ENCODE measurements at places on chromosomes 7 and 10.
A peak's percentile ranks its signal among the peaks of the same experiment; 100 is the strongest.

GRCh38 chr7:135522509-135522908, 12.6 kb upstream of the CNOT4 start:
- no peak for DNase-seq

DNA sequence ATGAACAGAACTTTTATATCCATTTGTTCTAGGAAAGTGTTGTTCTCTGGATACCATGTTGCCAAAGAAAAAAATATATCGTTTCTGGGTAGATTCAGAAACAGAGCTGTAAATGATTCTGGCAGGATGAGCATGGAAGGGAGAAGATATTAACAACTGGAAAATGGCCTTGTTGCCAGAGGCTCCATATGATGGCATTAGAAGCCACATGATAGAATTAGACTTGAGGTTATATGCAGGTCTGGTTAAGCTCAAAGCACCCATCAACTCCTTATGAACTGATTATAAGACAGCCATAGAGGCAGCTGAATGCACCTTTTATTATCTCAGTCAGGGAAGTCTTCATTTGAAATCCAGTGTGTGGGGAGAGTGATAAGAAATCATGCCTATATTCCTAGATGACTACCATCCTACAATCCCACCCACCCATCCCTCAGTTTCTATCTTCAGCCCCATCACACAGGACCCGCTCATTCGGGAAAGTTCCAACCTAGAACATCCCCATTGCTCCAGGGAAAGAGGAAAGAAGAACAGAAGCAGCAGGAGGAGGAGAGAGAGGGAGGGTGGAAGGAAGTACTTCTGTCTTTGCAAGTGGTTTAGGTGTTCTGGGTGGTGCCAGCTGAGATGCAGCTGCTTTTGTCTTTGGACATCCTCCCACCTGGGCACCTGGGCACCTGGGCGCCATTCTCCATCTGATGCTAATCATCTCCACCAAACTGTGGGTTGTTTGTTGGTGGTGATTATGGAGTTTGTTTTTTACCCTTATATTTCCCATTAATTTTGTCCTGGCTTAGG, 25.5 kb upstream of the TRIL start:
- no peak for DNase-seq

DNA sequence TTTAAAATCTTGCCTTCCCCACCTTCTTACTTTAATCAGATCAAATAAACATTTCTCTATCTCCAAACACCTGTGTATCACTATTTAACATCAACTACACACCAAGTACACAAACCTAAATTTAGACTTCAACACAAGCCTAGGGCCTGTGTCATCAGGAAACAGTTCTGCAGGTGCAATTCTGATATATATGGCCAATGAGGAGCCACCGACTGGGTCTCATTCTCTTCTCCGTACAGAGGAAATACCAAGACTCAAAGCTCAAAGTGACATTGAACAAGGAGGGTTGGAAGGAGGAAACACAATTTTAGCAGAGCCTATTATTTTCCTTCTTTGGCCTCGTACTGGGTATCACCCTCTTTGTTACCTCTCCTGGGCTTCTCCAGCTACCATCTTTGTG, 152.6 kb upstream of the PRR15 start:
- DNase-seq: no peak

GRCh38 chr7:112995059-112995824, 91.4 kb downstream of the GPR85 start:
- DNase-seq: no peak

- DNase-seq: no peak
Measured at GRCh38 chr7:27611059-27611458, 51.6 kb downstream of the HIBADH start.

- no peak for DNase-seq
Measured at GRCh38 chr7:13920053-13920697, 69.3 kb downstream of the ETV1 start.

- DNase-seq: peak; percentile 11
Measured at GRCh38 chr10:3749600-3749999, 35.4 kb downstream of the KLF6 start.

GRCh38 chr10:14137391-14137790, 193.3 kb downstream of the FRMD4A start:
- DNase-seq: no peak

- peak; percentile 43 for DNase-seq
Measured at GRCh38 chr7:150432915-150433892, 17.2 kb upstream of the GIMAP8 start.

DNA sequence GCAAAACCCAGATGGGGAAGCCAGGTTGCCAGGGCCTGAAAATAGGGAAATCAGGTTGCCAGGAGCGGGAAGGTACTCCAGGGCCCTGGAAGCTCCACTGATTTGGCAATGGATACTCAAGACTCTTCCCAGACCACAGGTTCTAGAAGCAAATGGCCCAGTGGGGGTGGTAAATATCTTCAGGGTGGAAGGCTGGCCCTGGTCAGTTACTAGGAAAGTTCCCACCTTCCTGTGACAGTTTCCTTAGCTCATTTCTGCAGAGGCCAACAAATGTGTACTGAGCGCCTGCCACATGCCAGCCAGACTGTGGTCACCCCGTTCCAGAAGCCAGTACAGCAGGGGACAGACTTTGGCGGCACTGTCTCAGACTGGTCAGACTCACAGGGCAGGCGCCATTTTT, 113.6 kb downstream of the FAM53B start:
- DNase-seq: no peak

- DNase-seq: no peak
Measured at GRCh38 chr10:16995867-16996529, 133.6 kb downstream of the CUBN start.

DNA sequence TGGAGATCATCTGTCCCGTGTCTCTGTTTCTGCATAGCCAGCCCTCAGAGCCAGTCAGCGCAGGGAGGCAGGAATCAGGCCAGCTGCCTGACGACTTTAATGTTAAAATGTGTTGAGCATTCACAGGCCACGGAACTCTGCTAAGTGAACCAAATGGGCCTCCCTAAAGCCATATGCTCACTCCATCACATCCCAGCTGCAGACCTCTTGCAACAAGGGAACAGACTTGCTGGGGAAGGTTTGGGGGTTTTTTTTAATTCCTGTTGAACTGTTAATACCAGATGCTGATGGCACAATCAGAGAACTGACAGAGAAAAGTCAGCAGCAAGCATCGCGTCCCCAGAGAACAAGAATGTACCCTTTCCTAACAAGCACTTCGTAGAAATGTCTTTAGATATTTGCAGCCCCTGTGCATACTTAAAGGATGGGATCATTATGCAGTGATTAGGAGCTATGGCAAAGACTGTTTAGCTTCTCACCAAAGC, 900.4 kb upstream of the AUTS2 start:
- no peak for DNase-seq

GRCh38 chr7:47347346-47347745, 234.6 kb downstream of the TNS3 start:
- DNase-seq: no peak

- DNase-seq: no peak
Measured at GRCh38 chr10:102931643-102932042, 13.5 kb downstream of the CNNM2 start.

DNA sequence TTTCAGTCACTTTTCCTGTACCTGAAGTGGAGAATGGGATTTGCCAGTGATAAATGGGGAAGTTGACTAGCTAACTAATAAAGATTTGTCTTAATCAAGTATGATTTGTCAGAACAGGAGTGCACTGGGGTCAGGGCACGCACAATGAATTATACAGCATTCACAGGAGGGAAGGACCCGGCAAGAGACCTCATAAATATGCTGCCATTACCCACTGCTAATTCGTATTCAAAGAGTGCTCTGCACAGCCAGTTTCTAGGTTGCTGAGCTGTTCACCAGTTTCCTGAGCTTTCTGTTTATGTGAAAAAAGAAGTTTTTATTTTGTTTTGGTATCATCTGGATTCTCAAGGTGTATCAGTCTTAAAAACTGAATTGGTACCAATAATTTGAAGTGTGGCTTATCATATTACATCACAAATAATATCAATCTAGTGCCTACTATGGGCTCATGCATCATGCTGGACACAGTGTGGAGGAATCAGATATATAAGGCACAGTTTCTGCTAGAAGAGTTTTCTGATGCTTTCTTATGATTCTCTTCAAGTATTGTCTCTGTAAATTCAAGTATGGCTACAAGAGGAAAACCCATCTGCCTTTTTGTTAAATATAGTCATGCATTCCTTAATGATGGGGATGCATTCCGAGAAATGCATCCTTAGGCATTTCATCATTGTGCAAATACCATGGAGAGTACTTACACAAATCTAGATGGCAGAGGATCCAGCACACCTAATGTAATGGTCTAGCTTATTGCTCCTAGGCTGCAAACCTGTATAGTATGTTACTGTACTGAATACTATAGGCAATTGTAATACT, 202.2 kb downstream of the VTI1A start:
- no peak for DNase-seq

DNA sequence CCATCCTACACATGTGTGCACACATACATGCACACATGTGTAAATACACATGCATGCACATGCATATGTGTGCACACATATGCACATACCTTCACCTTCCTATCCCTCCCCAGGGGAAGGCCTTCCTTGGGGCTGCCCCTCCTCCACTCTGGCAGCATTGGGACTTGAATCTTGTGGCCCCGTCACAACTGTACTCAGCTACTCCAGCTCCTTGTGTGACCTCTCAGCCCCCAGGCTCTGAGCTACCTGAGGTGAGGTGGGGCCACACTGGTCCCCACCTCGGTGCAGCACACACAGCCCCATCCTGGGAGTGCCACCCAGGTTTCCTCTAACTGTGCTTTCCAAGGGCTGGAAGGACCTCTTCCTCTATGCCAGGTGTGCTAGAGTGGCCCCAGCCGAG, 116.0 kb downstream of the LHPP start:
- DNase-seq: no peak

DNA sequence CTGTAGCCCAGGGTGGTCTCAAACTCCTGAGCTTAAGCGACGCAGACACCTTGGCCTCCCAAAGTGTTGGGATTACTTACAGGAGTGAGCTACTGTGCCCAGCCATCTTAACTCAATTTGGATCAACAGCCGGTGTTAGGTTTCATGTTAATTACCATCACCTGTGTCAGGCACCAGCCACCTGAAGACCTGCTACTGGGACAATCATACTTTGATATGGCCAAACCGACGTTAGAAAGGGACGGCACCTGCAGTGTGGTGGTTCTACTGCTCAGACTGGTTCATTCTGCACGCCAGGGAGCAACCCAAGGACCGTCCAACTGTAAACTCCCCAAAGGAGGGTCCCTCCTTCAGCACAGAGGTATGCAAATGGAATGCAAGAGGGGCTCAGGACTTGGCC, 74.2 kb upstream of the CYTH3 start:
- DNase-seq: no peak

DNA sequence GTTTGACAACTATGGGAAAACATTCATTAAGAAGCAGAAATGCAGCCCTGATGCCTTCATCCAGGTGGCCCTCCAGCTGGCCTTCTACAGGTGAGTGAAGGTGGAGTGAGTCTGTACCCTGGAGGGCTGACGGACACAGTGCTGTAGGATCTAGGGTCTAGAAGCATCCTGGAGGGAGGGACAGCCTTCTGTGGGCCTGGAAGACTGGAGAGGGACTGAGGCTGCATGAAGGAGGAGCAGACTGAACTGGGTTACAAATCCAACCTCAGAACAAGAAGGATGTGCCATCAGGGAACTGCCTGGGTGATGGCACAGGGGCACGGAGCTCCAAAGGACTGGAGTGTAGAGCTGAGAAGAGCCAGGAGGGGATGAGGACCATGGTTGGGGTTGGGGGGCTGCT, 27.5 kb upstream of the C10orf53 start:
- peak; percentile 3 for DNase-seq

- peak; percentile 76 for DNase-seq
Measured at GRCh38 chr10:96719850-96720421, 378 bp downstream of the PIK3AP1 start.

- no peak for DNase-seq
Measured at GRCh38 chr7:106045139-106045538, 67.0 kb downstream of the SYPL1 start.

DNA sequence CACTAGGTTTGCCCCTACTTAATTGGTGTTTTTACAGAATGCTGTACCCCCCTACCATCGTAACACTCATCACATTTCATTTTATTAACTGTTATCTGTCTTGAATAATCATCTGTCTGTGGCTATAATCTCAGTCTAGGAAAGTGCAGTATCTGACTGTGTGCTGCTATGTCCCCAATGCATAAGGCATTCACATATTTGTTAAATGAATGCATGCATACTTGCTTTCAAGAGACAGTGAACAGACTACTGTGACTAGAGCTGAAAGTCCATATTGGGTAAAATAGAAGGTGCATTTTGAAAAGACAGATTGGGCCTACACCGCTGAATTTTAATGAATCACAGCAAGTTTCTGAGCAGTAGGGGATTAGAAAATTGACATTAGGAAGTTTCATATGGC, 112.3 kb downstream of the ARHGAP12 start:
- no peak for DNase-seq

DNA sequence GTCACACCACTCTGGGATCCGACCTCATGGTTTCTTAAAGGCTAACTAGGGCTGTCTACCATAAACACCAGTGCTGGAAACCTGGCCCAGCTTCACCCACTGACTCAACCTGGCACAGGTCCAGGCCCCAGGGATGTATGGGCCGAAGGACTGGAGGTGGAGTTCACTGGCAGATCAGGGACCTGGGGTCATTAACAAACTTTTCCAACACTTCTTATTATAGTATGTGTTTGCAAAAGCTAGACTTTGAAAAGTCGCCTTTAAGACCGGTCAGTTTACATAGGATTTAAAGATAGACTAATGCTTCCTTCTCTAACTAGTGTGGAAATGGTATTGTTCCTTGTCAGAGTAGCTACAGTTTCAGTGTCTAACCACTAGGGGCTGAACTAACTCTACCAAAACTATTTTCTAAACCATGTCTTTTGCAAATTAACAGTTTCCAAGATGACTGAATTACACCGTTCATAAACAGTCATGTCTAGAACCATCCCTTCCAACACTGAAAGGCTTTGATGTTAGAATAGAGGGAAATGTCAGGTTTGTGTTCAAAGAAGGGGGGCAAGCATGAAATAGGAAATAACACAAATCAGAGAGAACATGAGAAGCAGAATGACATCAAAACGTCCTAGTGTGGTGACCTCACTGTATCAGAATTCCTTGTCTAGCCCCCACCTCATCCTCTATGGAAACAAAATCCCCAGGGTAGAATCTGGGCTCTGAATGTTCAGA, 29.7 kb downstream of the STN1 start:
- no peak for DNase-seq

DNA sequence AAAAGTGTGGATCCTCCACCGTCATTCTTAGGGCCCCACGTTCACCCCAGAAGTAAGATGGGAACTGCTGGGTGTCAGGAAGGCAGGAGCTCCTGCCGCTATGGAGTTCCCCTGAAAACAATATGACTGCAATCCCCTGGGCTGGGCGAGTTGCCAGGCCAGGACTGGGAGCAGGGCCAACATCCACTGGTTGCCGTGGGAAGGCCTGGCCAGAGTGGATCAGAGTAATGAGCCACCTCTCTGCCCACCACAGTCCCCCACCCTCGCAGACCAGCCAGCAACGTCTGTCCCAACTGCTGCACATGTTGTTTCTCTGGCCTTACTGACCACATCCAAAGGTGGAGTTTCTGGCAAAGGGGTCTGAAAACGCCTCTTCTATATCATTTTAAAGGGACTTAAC, 86.6 kb downstream of the STRA8 start:
- DNase-seq: no peak

GRCh38 chr7:143884241-143884968, 17.6 kb downstream of the TCAF1 start:
- DNase-seq: no peak

Measured in activated CD8-positive, alpha-beta memory T cell treated with anti-CD3 and anti-CD28 coated beads, Interleukin-2, amount 10 ng/mL, durations not matched to agents 7 days and 5 days (primary cell).